ENCODE measurements at places on chromosomes 4 and X. TPM values are rescaled to one million over a fixed set of nuclear protein-coding genes. Genes with fewer than 3 reads are reported as not detected.

TASL gene
- total RNA-seq = 3.1 TPM

- H3K27me3 ChIP-seq = no peaks in the 10 kb centered on the region
- H3K4me3 ChIP-seq = no peak overlapping the region
- H3K4me1 ChIP-seq = peaks cover 4% of the 10 kb centered on the region
- no peak overlapping the region for H3K27ac ChIP-seq
- peaks cover 23% of the 10 kb centered on the region for H3K36me3 ChIP-seq
- DNase-seq = no peak
Measured at GRCh38 chr4:152363086-152363485, 172.8 kb downstream of the FBXW7 start.

- no peak overlapping the region for H3K4me3 ChIP-seq
- DNase-seq = peak; percentile 40
- H3K4me1 ChIP-seq = no peaks in the 10 kb centered on the region
- H3K27ac ChIP-seq = no peak overlapping the region
- H3K36me3 ChIP-seq = peaks cover 19% of the 10 kb centered on the region
- H3K27me3 ChIP-seq = no peaks in the 10 kb centered on the region
Measured at GRCh38 chrX:139766545-139766983, 58.6 kb upstream of the MCF2 start.

GRCh38 chrX:110569506-110569905, 210.9 kb downstream of the RTL9 start:
- no peaks in the 10 kb centered on the region for H3K36me3 ChIP-seq
- no peak overlapping the region for H3K4me3 ChIP-seq
- no peaks in the 10 kb centered on the region for H3K27me3 ChIP-seq
- peaks cover 4% of the 10 kb centered on the region for H3K4me1 ChIP-seq
- H3K27ac ChIP-seq = no peak overlapping the region

GRCh38 chr4:118085700-118086099, 51.4 kb downstream of the NDST3 start:
- H3K36me3 ChIP-seq = no peaks in the 10 kb centered on the region
- H3K27ac ChIP-seq = no peak overlapping the region
- no peak overlapping the region for H3K4me3 ChIP-seq
- peaks cover 2% of the 10 kb centered on the region for H3K27me3 ChIP-seq
- no peaks in the 10 kb centered on the region for H3K4me1 ChIP-seq
- no peak for DNase-seq

GRCh38 chr4:140675599-140676231, 80.5 kb downstream of the TBC1D9 start:
- no peaks in the 10 kb centered on the region for H3K36me3 ChIP-seq
- H3K27me3 ChIP-seq = peaks cover 19% of the 10 kb centered on the region
- H3K27ac ChIP-seq = no peak overlapping the region
- no peak for DNase-seq

GRCh38 chrX:21661316-21661715, 3.2 kb upstream of the KLHL34 start:
- H3K27ac ChIP-seq = no peak overlapping the region
- H3K4me3 ChIP-seq = no peak overlapping the region
- DNase-seq = no peak

RRH gene
- total RNA-seq = not detected

- no peak overlapping the region for H3K27ac ChIP-seq
- no peak for DNase-seq
- H3K4me3 ChIP-seq = no peak overlapping the region
- H3K27me3 ChIP-seq = peaks cover 8% of the 10 kb centered on the region
- H3K36me3 ChIP-seq = no peaks in the 10 kb centered on the region
Measured at GRCh38 chr4:145199051-145199716, 18.8 kb upstream of the OTUD4 start.

GRCh38 chr4:3572363-3572762, 40.1 kb upstream of the LRPAP1 start:
- H3K27me3 ChIP-seq = peaks cover 2% of the 10 kb centered on the region
- no peak overlapping the region for H3K27ac ChIP-seq
- no peaks in the 10 kb centered on the region for H3K4me1 ChIP-seq
- no peak overlapping the region for H3K4me3 ChIP-seq
- H3K36me3 ChIP-seq = no peaks in the 10 kb centered on the region

DNA sequence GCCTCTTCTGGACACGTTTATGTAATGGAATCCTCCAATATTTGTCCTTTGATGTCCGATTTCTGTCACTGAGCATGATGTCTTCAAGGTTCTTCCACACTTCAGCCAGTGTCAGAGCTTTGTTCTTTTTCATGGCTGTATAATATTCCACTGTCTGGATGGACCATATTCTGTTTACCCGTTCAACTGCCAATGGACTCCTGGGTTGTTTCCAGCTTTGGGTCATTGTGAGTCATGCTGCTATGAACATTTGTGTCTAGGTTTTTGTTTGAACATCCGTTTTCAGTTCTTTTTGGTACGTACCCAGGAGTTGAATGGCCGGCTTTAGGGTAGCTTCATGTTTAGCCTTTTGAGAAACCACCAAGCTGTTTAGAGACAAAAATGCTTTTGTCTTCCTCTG, 93.2 kb downstream of the SHOX start:
- no peak overlapping the region for H3K4me3 ChIP-seq
- H3K36me3 ChIP-seq = peaks cover 1% of the 10 kb centered on the region
- no peak for DNase-seq
- no peaks in the 10 kb centered on the region for H3K27me3 ChIP-seq
- no peaks in the 10 kb centered on the region for H3K4me1 ChIP-seq
- no peak overlapping the region for H3K27ac ChIP-seq

CLCN4 gene
- total RNA-seq = 0.25 TPM

GPR119 gene
- total RNA-seq = not detected

- no peak for DNase-seq
- no peaks in the 10 kb centered on the region for H3K4me1 ChIP-seq
- no peaks in the 10 kb centered on the region for H3K27me3 ChIP-seq
- H3K36me3 ChIP-seq = peaks cover 5% of the 10 kb centered on the region
- H3K4me3 ChIP-seq = no peak overlapping the region
Measured at GRCh38 chr4:54027311-54027710, 37.1 kb downstream of the CHIC2 start.

GRCh38 chr4:92447255-92447905, 143.6 kb downstream of the GRID2 start:
- H3K27ac ChIP-seq = no peak overlapping the region
- H3K36me3 ChIP-seq = no peaks in the 10 kb centered on the region
- no peaks in the 10 kb centered on the region for H3K4me1 ChIP-seq
- no peaks in the 10 kb centered on the region for H3K27me3 ChIP-seq
- no peak overlapping the region for H3K4me3 ChIP-seq
- DNase-seq = no peak

DNA sequence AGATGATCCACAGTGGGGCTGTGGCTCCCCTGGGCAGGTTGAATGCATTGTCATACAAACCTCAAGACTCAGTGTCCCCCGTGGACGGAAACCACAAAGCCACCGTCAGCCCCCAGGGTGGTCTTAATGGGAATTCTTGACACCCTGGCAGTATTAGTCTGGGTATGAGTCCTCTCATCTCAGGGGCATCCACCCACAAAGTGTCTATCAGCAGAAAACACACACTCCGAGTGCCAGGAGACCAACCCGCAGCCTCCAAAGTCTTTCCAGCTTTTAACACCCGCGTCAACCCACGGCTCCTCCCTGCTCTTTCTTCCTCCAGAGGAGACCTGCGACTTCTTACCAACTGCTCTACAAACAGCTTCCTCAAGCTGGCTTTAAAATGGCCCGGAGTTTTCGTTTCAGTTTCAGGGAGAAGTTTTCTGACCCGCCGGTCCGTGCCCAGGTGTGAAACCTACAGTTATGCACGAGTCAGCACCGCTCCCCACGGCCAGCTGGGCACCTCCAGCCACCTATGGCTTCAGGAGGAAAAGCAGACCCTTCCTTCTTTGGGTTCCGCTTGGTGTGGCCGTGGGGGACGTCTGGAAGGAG, 14.4 kb upstream of the ASMTL start:
- H3K27ac ChIP-seq = peak overlapping the region; percentile 94
- peak overlapping the region; percentile 74 for H3K4me3 ChIP-seq
- H3K4me1 ChIP-seq = peaks cover 70% of the 10 kb centered on the region

DNA sequence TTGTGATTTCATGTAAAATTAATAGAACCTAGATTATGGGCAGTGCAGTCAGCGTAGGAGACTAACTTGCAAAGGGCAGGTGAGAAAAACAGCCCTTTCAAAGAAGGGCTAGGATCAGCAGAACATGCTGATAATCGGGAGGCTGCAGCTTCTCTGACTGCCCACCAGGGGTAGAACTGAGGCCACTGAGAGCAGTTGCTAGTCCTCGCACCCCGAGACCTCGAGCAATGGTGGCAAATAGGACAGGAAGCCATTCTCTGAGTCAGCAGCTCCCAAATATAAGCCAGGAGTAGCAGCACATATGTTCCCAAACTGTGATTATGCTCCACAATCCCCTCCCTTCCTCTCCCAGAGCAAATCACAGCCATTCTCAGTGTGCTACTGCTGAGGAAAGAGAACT, 186.5 kb downstream of the MSL3 start:
- H3K4me1 ChIP-seq = no peaks in the 10 kb centered on the region
- H3K27me3 ChIP-seq = no peaks in the 10 kb centered on the region
- no peak overlapping the region for H3K4me3 ChIP-seq

- DNase-seq = no peak
- no peak overlapping the region for H3K27ac ChIP-seq
- H3K4me1 ChIP-seq = peaks cover 24% of the 10 kb centered on the region
- peaks cover 9% of the 10 kb centered on the region for H3K36me3 ChIP-seq
- H3K27me3 ChIP-seq = peaks cover 4% of the 10 kb centered on the region
Measured at GRCh38 chr4:123554801-123555232, 158.2 kb downstream of the SPRY1 start.

DNA sequence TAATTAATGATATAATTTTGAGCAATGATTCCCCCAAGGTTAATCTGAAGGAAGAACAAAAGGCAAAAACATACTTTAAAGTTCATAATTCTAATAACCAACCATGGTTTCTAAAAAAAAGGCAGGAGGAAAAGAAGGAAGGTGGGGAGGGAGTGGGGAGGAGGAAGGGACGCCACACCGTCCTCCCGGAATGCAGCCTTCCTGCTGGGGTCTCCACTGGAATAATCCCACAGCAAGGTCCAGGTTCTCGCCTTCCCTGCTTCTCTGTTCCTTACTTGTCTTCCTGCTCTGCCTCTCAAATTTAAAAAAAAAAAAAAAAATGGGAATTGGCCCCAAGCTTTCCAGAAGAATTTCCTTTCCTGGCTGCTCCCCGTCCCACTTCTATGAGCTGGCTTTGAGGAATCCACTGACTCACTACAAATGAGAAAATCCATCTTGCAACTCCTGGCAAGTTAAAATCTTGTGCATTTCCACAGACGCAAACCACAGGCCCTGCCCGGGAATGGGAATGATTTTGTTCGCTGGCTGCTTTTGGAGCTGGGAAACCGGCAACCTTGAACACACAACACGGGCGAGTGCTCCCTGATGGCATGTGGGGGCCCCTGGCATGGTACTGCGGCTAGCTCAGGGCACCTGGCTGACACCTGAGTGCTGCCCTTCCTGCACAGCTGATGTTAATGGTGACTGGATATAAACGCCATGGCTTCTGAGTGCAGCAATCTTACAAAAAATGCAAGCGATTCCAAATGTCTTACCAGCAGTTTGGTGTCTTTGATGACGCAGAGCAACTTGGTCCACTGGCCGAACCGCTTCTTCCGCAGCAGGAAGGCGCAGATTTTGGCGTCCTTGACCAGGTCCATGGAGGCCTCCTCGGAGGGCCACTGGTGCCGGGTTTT, 97.0 kb downstream of the AFAP1 start:
- H3K27ac ChIP-seq = no peak overlapping the region
- H3K27me3 ChIP-seq = no peaks in the 10 kb centered on the region
- no peak overlapping the region for H3K4me3 ChIP-seq
- no peak for DNase-seq

DNA sequence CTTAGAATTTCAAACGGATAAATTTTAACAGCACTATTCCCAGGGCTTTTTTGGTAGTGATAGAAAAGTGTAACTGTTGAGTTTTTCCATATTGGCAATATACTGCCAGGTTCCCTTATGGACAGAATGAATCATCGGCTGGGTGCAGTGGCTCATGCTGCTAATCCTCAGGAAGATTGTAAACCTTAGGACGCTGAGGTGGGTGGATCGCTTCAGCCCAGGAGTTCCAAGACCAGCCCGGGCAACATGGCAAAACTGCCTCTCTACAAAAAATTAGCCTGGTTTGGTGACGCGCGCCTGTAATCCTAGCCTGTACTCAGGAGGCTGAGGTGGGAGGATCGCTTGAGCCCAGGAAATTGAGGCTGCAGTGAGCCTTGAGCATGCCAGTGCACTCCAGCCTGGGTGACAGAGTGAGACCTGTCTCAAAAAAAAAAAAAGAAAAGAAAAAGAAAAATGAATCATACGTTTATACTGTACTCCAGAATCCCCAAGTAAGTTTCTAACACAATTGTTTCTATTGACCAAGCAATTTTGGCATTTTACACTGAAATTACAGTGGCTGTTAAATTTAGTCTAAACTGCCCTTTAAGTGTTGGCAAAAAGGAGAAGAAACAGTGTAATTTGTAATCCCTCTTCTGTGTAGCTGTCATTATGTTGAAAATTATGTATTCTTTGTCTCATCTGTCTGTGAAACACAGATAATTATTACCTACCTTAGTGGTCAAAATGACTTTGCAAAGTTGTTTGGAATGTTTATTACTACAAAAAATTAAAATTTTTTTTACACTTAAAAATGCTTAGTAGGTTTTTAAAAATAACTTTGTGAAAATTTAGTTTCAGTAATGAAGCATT, 1.8 kb downstream of the SLC30A9 start:
- no peak overlapping the region for H3K27ac ChIP-seq
- H3K4me1 ChIP-seq = peaks cover 26% of the 10 kb centered on the region
- H3K36me3 ChIP-seq = peaks cover 3% of the 10 kb centered on the region
- no peak for DNase-seq
- no peaks in the 10 kb centered on the region for H3K27me3 ChIP-seq
- peak overlapping the region; percentile 100 for H3K4me3 ChIP-seq

GRCh38 chr4:114595207-114595606, 3.4 kb upstream of the UGT8 start:
- H3K27ac ChIP-seq = no peak overlapping the region
- peaks cover 9% of the 10 kb centered on the region for H3K4me1 ChIP-seq
- DNase-seq = no peak
- H3K27me3 ChIP-seq = peaks cover 26% of the 10 kb centered on the region
- no peaks in the 10 kb centered on the region for H3K36me3 ChIP-seq

GRCh38 chrX:114166601-114167000, 417.3 kb upstream of the HTR2C start:
- H3K27me3 ChIP-seq = no peaks in the 10 kb centered on the region
- no peaks in the 10 kb centered on the region for H3K36me3 ChIP-seq
- H3K4me1 ChIP-seq = no peaks in the 10 kb centered on the region
- DNase-seq = no peak
- H3K4me3 ChIP-seq = no peak overlapping the region

DNA sequence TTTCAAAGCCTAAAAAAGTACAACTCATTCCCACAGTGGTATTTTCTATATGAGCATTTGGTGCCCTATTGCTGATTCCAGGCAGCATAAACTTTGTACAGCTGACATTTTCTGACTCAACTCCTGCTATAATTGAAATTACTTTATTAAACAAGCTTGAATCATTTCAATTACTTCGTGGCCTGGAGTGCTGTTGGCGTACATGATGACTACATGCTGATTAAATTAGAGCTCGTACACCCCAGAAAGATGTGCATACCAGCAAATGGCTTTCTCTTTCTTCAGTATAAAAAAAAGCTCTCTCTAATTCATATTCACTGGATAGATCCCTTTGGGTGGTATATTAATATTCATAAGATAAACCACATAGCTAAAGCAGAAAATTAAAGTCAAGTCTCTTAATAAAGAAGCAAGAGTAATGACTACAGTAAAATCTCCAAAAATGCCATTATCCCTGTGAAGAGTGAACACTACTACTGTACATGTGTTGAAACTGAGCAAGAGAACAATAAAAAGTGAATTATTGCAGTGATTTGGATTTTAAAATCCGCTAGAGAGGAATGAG, 245.0 kb upstream of the IGFBP7 start:
- H3K4me1 ChIP-seq = no peaks in the 10 kb centered on the region
- no peak overlapping the region for H3K27ac ChIP-seq
- no peak overlapping the region for H3K4me3 ChIP-seq
- H3K27me3 ChIP-seq = no peaks in the 10 kb centered on the region
- no peaks in the 10 kb centered on the region for H3K36me3 ChIP-seq
- DNase-seq = no peak
